MM.1S (cell line): ENCODE measurements at places on chromosomes 1 and 21.

GRCh38 chr1:22075718-22076117 is 23.2 kb downstream of the CDC42 start:
- DNase-seq = no peak

DNA sequence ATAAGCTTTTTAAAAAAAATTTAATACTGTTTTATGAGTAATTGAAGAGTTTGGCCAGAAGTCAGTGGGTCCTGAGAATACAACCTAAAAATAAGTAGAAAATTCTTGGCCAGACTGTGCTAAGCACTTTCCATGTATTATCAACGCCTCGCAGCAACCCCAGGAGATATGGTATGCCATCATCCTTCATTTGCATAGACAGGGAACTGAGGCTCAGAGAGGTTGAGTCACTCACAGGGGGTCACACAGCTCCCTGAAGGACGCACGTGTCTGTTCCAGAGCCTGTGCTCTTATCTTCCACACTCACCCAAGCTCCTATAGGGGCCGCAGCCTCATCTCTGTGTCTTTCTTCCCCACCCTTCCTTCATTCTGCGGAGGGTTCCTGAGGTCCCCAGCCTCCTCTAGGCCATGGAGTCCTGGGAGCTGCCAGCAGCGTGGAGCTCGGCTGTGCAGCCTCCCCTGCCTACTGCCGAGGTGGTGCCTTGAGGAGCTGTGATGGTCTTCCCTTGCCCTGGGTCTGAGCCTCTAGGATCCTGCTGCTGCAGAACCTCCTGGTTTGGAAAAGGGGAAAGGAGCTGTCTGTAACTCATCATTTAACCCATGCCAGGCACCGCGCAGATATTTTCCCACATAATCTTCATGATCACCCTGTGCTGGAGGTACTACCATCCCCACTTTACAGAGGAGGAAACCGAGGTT is 30.3 kb upstream of the ECE1 start:
- DNase-seq = no peak

GRCh38 chr1:184802354-184803179 is 47.9 kb upstream of the EDEM3 start:
- DNase-seq = no peak

DNA sequence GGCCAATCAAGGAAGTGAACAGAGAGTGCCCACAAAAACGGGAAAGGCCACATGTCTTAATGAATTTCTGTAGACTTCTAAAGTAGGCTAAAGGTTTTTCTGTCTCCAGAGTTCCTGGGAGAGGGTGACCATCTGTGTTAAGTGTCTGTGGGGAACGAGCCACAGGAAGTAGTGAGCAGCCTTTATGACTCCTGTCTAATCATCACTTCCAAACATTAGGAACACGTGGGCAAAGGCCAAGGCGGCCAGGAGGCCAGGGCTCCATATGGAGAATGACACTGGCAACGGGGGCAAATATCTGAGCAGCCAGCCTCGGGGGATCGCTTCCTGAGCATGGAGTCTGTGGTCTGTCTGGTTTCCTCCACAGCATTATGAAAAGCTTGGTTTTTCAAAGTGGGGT is 7.1 kb downstream of the FAM89A start:
- no peak for DNase-seq

- DNase-seq = no peak
Observed at GRCh38 chr21:40425981-40426380, 421.0 kb downstream of the DSCAM start.

DNA sequence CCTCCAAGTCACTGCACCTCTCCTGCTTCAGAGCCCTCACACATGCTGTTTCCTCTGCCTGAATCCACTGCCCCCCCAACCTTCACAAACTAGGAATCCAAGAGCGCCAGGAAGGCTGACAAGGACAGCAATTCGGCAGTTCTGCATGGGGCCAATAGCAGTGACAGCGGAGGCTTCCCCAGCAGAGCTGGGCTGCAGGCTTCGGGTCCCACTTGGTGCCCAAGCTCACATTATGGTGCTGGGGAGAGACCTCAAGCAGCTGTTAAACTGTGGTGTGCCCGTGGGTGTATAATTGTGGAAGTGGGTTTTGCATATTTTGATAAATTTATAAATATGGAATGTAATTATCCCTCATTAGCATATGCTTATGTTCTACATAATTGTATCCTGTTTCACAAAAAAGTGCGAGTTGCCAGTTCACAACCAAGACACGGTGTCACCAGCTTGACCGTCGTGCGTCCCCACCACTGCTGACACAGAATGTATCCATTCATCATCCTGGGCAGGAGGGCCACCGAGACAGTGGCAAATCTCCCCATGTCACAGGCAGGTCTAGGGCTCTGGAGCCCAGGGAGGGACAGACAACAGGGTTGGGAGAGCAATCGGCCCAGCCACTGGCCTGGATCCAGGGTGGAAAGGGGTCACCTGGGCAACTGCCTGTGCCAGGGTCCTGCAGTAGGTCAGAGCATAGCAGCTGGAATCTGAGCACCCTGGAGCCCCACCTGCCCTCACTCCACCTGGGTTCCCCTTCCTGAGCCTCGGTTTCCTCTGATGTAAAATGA is 81.6 kb downstream of the MATN1 start:
- no peak for DNase-seq

- DNase-seq = no peak
Observed at GRCh38 chr1:198640174-198640573, 1.3 kb downstream of the PTPRC start.

- DNase-seq = no peak
Observed at GRCh38 chr1:208030288-208031091, 119.6 kb upstream of the CD34 start.

GRCh38 chr1:154342836-154343472 is 17.6 kb downstream of the ATP8B2 start:
- peak; percentile 4 for DNase-seq

DNA sequence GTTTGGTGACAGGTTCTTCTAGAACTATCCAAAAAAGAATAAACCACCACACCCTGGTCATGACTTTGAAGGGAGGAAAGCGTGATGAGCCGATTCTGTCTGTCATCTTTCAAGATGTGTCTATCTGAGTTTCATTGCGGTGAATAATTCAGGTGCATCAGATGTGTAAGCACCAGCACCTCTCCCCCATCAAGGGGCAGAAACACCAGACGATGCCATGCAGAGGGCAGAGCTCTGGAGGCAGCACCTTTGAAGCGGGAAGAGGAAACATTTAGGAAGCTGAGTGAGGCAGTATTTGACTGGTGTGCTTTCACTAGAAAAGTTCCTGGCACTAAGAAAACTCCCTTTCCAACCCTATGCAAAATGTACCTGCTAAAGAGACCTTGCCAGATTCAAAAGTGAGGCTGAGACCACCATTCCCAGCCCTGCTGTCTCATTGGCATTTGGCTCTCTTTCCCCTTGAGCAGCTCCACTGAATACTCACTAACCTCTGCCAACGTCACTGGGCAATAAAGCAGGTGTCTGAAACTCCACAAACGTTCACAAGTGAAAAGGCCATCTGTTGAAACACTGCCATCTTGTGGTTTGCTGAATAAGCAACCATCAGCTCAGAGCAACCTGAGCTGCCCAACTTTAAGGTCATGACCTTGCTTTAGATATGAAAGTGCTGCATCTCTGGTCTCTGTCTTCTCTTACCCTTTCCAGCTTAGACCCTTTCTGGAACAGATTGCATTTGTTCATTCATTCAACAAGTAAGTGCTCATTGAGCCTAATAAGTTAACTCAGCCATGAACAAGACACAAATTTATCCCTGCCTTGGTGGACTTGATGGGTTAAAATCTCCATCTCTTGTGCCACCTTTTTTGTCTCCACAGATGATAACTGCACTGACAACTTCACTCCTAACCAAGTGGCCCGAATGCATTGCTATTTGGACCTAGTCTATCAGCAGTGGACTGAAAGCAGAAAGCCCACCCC is 228.6 kb downstream of the PAPPA2 start:
- DNase-seq = peak; percentile 97

GRCh38 chr1:168795681-168796080 is 66.7 kb upstream of the DPT start:
- DNase-seq = no peak

- no peak for DNase-seq
Observed at GRCh38 chr1:57536749-57537423, 113.0 kb upstream of the DAB1 start.

DNA sequence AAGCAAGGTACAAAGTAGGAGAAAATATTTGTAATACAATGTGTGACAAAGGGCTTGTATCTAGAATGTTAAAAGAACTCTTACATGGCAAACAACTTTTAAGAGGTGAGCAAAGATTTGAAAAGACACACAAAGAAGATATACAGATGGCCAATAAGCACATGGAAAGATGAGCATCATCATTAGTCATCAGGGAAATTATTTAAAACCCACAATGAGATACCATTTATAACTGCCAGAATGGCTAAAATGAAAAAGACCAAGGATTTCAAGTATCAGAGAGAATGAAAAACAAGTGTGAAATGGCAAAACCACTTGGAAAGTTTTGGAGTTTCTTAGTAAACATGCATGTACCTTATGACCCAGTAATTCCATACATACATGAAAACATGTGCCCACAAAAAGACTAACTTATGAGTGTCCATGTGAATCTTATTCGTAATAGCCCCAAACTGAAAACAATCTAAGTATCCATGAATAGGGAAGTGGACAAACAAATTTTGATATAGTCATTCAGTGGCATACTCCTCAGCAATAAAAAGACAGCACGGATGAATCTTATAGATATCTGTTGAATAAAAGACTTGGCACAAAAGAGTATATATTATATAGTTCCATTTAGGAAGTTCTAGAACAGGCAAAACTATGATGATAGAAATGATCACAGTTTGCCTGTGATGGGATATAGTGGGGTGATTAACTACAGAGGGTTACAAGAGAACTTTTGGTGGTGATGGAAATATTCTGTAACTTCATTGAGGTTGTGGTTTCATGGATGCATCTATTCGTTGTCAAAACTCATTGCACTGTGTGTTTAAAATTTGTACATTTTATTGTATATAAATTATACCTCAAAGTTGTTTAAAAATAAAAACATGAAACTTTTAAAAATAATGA is 82.0 kb downstream of the DISP1 start:
- no peak for DNase-seq

- DNase-seq = no peak
Observed at GRCh38 chr1:170495006-170495405, 37.0 kb upstream of the GORAB start.
